ENCODE measurements at places on chromosomes 12 and 14. TPM values are rescaled to one million over a fixed set of nuclear protein-coding genes. Genes with fewer than 3 reads are reported as not detected.

LIN7A gene
- 21.8 TPM for polyA plus RNA-seq

SLC24A4 gene
- 0.25 TPM for polyA plus RNA-seq

NINJ2 gene
- 1.3 TPM for polyA plus RNA-seq

PMCH gene
- 0.91 TPM for polyA plus RNA-seq

AVPR1A gene
- 5.5 TPM for polyA plus RNA-seq

KCNH3 gene
- 5.2 TPM for polyA plus RNA-seq

CMKLR1 gene
- polyA plus RNA-seq = 3.1 TPM

KRT4 gene
- 0.47 TPM for polyA plus RNA-seq

PDE3A gene
- 26.8 TPM for polyA plus RNA-seq

TRHDE gene
- polyA plus RNA-seq = 26.8 TPM

ZDHHC22 gene
- 0.57 TPM for polyA plus RNA-seq

TMEM253 gene
- 1.3 TPM for polyA plus RNA-seq

GPR162 gene
- polyA plus RNA-seq = 25.8 TPM

HOXC12 gene
- polyA plus RNA-seq = not detected

NOP9 gene
- polyA plus RNA-seq = 29.0 TPM

TAS2R7 gene
- polyA plus RNA-seq = not detected

TDG gene
- 66.4 TPM for polyA plus RNA-seq

BDKRB2 gene
- 2.5 TPM for polyA plus RNA-seq

RNASE7 gene
- 0.55 TPM for polyA plus RNA-seq
